Uterus (tissue), 4 donors: ENCODE measurements at places on chromosomes 6 and 20.
A peak's percentile ranks its signal among the peaks of the same experiment; 100 is the strongest.

DNA sequence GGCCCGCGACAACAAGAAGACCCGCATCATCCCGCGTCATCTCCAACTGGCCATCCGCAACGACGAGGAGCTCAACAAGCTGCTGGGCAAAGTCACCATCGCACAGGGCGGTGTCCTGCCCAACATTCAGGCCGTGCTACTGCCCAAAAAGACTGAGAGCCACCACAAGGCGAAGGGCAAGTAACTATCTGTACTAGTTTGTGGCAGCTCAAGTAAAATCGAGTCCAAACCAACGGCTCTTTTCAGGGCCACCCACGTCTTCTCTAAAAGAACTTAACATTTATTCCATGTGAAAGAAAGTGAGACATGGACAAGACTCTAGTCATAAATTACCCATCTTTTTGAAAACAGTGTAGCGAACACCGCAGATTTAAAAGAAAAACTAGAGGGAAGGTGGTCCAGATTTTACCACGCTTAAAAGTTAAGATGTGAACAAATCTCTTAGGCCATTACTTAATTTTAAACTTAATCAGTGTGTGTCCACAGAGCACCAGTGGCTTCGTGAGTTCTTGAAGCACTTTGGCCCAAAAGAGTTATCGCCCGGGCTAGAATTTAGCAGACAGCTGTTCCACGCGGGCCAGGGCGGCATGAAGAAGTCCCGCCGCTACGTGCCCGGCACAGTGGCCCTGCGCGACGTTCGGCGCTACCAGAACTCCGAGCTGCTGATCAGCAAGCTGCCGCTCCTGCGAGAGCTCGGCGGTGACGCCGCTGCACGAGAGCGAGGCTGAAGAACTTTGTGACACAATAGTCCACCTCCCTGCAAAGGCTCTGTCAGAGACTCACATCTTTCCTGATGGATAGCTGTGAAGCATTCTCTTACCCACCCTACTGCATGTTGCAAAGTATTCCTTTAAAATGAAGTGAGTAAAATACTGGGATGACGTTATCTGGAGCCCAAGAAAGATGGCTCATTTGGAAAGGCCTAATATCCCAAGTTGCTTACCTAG, 113.9 kb upstream of the PRSS16 start:
- peak; percentile 31 for DNase-seq
- no peaks in the 10 kb centered on the region for H3K4me1 ChIP-seq
- H3K4me3 ChIP-seq = peak overlapping the region; percentile 59
- H3K27ac ChIP-seq = peak overlapping the region; percentile 84
- H3K36me3 ChIP-seq = no peaks in the 10 kb centered on the region

- no peak for DNase-seq
- no peak overlapping the region for H3K4me3 ChIP-seq
- no peaks in the 10 kb centered on the region for H3K36me3 ChIP-seq
- no peaks in the 10 kb centered on the region for H3K27me3 ChIP-seq
These were observed 222.0 kb downstream of the ATXN1 start for GRCh38 chr6:16539086-16539931.

DNA sequence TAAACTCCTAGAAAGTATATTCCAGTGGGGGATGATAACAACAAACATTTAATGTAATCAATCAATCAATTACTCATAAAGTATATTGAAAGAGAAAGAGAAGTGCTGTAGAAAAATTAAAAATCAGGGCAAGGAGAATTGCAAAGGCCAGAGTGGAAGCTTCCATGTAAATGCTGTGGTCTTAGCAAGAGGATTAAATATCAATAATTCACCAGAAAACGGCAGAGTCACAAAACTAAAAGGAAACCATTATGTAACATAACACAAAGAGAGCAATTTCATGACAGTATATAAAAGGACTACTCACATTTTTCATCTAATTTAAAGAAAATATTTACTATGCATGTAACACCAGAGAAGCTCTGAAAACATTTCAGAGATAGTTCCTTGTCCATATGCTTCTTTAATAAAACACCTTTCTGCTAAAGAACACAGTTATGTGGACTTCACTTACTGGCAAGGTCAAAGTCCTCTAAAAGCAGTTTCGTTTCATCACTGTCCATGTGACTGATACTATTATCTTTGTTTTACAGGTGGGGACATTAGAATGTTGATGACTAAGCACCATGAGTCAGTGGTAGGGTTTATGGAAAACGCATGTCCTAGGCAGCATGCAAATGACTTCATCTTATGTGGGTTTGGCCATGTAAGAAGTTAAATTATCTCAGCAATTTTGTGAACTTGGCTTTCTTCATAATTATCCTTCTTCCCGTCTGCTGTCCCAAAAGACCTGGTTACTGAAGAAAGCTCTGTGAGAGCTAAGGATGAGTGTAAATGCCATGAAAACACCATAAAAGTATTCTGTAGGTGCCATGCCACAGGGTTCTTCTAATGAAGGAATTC, 185.8 kb upstream of the TENT5A start:
- H3K4me1 ChIP-seq = no peaks in the 10 kb centered on the region
- no peak for DNase-seq
- no peak overlapping the region for H3K27ac ChIP-seq
- no peak overlapping the region for H3K4me3 ChIP-seq

- H3K27me3 ChIP-seq = peaks cover 9% of the 10 kb centered on the region
- H3K4me3 ChIP-seq = no peak overlapping the region
- no peak for DNase-seq
- no peaks in the 10 kb centered on the region for H3K4me1 ChIP-seq
These were observed 3.2 kb downstream of the NKX2-2 start for GRCh38 chr20:21510414-21511384.
